ENCODE measurements at places on chromosomes 11 and 22. TPM values are rescaled to one million over a fixed set of nuclear protein-coding genes. Genes with fewer than 3 reads are reported as not detected.

- no peak for DNase-seq
Measured at GRCh38 chr11:123362186-123362585, 67.9 kb upstream of the GRAMD1B start.

DNA sequence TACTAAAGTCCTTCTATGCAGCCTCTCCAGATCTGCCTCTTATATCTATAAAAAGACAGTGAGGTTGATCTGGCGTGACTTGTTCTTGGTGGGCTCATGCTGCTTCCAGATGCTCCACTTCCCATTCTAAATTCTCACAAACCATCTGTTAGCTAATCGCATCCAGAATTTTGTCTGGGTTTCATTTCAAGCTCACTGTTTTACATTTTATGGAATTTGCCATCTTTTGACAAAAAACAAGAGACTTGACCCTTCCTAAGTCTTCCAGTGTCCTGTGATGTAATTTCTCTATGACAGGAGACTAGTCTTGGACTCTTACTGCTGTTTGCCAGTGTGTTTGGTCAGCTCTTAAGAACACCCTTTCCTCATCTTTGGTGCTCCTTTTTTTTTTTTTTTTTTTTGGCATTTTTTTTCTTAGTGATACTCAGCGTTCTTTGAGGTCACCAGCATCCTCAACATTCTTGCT is 23.0 kb downstream of the CRKL start:
- DNase-seq, result no peak

DNA sequence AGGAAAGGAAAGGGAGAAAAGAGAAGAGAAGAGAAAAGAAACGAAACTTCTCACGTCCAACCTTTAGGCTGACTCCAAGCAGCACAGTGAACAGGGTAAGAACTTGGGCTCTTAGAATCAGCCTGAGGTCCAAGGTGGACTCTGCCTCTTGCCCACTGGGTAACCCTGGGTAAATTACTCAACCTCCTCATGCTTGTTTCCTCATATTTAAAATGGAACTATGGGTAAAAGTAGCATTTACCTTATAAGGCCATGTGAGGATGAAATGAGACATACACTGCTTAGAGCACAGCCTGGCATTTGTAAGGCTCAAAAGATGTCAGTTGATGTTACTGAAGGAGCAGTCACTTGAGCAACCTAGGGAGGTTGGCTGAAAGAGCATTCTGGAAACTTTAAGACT is 107.9 kb downstream of the C11orf58 start:
- no peak for DNase-seq

GRCh38 chr22:41417622-41418390 is 28.8 kb downstream of the TOB2 start:
- DNase-seq, result no peak

GRCh38 chr11:135027461-135027860 is 615.4 kb upstream of the B3GAT1 start:
- peak; percentile 28 for DNase-seq

DNA sequence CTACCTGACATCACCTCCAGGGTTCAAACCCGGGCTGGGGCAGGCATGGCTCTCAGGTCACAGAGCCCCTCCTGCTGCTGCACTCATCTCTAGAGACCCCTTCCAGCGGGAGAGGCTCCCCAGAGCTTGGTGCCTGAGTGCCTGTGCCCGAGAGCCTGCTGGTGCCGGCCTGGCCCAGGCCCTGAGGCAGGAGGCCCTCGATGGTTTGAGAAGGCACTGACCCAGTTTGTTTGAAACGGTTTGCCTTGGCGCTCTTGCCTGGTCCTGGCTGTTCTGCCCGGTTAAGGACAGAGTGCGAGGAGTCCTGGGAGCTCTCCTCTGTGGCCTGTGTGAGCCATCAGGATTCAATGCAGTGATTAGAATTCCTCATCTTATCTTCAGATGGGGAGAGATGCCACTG is 88.9 kb downstream of the TBC1D22A start:
- no peak for DNase-seq

Gene BIRC3
- 139 TPM for total RNA-seq

Gene KRTAP5-8
- total RNA-seq, result not detected

Gene NLRP6
- total RNA-seq, result 1.2 TPM

Gene OR8G5
- not detected for total RNA-seq

GRCh38 chr11:118527109-118527508 is at the start of gene TTC36:
Gene TTC36 (plus strand): TSS chr11:118527474. CDS start chr11:118527495, 21 bp downstream.
- no peak for DNase-seq

Data from activated CD4-positive, alpha-beta memory T cell treated with anti-CD3 and anti-CD28 coated beads for 36 hours (primary cell).